ENCODE measurements at places on chromosomes 5 and 9. TPM values are rescaled to one million over a fixed set of nuclear protein-coding genes. Genes with fewer than 3 reads are reported as not detected.

DNA sequence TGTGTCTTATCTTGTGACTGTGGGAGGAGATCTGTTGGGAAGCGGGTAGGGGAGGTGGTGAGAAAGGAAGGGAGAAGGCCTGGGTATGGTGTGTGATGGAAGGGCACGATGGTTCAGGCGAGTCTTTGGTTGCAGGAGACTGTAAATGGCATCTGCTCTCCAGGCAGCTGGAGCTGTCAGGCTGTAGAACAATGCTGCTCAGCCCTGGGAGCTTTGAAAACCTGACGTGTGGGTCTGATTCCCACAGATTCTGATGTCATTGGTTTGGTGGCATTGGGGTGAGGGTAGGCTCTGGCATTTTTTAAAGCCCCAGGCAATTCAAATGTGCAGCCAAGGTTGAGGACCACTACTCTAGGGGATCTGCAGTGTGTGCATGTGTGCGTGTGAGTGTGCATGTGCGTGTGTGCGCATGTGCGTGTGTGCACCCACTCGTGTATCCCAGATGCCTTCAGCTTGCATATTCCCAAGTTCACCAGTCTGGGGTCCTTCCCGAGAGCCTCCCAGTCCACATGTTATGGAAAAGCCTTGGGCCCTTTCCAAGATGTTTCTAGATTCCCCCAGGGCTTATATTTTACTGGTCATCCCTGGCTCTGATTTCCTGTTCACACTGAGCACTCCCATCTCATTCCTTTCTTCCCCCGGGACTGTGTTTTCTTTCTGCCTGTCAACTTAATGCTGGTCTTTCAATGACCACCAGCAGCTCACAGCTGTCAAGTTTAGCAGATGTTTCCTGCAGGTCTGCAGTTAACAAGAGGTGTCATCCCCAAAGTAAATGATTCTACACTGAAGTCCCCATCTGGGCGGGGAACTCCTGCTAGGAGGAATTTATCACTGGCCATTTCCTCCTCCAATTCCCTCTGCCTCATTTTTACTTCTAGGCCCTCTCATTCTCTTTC, 34.0 kb downstream of the BOD1 start:
- no peak for DNase-seq

GRCh38 chr5:76152161-76152560, 69.0 kb downstream of the SV2C start:
- no peak for DNase-seq

DNA sequence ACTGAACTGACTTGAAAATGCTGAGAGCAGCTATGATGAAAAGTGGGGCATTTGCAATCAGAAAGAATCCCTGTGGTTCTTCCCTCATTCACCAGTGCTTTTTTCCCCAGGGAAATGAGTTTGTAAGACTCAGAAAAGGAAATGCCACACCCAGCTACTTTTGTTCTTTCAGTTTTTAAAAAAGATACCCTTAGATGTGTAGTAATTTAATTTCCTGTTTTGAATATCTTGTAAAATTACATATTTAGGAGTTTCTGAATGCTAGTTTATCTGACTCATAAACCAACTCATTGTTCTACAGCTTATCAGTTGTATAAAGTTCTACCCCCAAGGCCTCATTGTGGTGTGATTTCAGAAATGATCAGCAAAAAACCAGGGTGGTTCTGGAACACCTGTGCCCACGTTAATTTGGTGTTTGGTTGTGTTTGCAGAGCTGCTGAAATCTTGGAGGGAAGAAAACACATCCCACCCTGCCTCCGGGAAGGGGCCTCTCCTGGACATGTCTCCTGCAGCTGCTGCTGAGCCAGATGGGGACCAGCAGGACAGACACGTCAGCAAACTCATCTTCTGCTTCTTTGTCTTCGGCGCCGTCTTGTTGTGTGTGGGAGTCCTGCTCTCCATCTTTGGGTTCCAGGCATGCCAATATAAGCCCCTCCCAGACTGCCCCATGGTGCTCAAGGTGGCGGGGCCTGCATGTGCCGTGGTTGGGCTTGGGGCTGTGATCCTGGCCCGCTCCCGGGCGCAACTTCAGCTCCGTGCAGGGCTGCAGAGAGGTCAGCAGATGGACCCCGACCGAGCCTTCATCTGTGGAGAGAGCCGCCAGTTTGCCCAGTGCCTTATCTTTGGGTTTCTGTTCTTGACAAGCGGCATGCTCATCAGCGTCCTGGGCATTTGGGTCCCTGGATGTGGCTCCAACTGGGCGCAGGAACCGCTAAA, 2.8 kb downstream of the TMEM171 start:
- no peak for DNase-seq

The TMEM8B gene
- 2.0 TPM for total RNA-seq

- DNase-seq = no peak
Measured at GRCh38 chr5:68270399-68270975, 54.9 kb downstream of the PIK3R1 start.

DNA sequence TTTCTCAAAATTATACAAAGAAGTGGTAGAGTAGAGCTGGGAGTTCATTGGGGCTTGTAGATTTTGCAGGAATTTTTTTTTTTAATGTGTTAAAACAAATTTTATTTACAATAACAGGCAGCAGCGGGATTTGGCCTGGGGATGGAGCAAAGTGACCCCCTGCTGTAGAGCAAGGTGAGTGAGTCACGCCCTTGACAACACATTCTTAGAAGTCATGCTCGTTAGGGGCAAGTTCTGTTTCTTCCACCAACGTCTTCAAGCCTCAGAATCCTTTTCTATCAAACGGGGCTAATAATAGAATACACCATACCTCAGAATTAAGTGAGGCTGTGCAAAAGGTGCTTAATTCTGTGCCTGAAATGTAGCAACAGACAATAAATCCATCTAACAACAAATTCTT, 1.1 kb upstream of the ANKDD1B start:
- no peak for DNase-seq

The PCDHGA7 gene
- 0.05 TPM for total RNA-seq

Measured in activated CD4-positive, alpha-beta T cell treated with anti-CD3 and anti-CD28 coated beads, Interleukin-2, amount 10 ng/mL, durations not matched to agents 24 days and 14 days (primary cell).